ENCODE measurements at places on chromosomes 12 and 14. TPM values are rescaled to one million over a fixed set of nuclear protein-coding genes. Genes with fewer than 3 reads are reported as not detected.

GRCh38 chr14:34164162-34164864 lies 213.4 kb upstream of the EGLN3 start:
- no peak for DNase-seq

DNA sequence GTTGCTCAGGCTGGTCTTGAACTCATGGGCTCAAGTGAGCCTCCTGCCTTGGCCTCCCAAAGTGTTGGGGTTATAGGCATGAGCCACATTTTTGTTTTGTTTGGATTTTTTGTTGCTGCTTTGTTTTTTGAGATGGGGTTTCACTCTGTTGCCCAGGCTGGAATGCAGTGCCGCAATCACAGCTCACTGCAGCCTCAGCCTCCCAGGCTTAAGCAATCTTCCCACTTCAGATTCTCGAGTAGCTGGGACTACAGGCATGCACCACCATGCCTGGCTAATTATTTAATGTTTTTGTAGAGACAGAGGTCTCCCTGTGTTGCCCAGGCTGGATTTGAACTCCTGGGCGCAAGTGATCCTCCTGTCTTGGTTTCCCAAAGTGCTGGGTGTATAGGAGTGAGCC lies 5.7 kb upstream of the PLEK2 start:
- no peak for DNase-seq

DNA sequence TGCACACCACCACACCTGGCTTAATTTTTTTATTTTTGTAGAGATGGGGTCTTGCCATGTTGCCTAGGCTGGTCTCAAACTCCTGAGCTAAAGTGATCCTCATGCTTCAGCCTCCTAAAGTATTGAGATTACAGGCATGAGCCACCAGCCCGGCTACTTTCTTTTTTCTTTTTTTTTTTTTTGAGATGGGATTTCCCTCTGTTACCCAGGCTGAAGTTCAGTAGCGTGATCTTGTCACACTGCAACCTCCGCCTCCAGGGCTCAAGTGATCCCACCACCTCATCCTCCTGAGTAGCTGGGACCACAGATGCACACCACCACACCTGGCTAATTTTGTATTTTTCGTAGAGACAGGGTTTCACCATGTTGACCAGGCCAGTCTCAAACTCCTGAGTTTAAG lies 51.1 kb downstream of the LIMA1 start:
- no peak for DNase-seq

GRCh38 chr12:96213869-96214268 lies 19.7 kb downstream of the ELK3 start:
- DNase-seq: no peak

DNA sequence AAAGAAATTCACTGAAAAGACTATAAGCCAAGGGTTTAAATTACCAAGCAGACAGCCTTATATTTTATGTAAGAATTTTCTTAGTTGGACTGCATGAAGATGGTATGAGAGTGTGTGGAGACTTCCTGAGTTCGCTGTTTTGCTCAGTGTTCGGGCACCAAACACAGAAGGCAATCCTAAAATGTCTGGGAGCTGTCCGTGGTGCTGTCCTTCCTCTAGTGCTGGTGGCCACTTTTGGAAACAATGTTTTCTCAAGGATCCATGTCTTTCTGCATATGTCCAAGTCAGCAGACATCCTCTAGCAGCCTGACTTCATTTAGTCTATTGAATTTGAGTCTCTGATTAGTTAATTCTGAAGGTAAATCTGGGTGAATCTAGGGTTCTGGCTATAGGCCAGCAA lies 135.8 kb downstream of the SLC8A3 start:
- DNase-seq: peak; percentile 23

DNA sequence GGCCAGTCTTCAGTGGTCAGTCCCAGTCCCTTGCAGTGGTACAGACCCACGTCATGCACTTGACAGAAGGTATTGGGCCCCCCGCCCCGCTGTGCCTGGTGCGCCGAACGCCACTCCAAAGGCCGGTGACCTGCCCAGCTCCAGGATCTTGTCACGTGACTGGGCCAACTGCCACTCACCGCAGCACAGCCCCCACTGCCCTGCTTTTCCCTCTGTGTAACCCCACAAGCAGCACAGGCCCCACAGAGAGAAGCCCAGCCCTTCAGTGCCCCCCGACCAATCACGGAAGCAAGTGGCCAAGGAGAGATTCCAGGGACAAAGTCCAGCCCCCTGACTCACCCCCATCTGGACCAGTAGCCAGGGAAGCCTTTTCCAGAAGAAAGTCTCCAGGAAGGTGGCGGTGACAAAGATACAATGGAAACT lies 498 bp downstream of the GPR132 start:
- no peak for DNase-seq

Gene DEGS2
- 1.4 TPM for total RNA-seq

DNA sequence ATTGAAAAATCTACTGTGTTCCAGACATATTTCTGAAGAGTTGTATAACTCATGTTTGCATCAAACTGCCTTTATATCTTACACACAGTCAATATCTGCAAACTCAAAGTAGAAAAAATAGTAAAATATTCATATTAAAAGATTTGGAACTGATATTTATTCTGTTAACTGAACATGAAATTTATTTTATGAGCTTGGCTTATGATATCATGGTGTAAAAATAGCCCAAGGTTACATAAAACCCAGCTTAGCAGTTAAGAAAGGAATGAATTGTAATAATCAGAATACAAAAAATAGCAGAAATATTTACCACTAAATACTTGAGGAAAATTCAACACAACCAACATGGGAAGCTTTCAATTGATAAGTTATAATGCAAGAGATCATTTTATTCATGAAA lies 367.9 kb downstream of the FLRT2 start:
- DNase-seq: no peak

Gene CCDC177
- not detected for total RNA-seq

DNA sequence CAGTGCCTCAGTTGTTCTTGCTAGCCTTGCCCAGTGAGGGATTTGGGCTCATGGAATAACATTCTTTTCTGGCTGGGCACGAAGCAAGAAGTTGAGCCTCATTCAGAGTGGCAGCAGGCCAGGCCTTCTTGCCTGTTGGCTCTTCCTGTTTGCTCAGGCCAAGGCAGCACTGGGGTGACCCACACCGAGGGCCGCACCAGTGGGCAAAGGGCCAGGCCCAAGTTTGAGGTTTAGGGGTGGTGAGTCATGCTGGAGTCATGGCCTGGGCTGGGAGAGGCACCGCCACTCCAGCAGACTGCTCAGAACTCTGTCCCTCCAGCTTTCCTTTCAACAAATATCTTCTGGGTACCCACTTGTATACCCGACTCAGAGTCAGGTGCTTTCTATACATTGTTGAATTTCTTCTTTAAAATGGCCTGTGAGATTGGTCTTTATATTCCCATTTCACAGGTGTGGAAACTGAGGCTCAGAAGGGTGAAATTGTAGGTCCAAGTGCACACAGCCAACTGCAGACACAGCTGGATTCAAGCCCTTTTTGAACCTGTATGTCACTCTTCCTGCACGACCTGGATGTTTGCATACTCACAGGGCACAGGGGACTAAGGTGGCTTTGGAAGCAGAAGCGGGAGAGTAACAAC lies 279.4 kb downstream of the FOXN3 start:
- no peak for DNase-seq

- no peak for DNase-seq
Observed at GRCh38 chr12:115790526-115790925, 487.0 kb downstream of the MED13L start.

GRCh38 chr12:100794441-100795173 lies at the start of gene ANO4:
ANO4 (plus strand) TSS chr12:100794776; CDS start chr12:100901786, 107,010 bp downstream.
- DNase-seq: no peak

DNA sequence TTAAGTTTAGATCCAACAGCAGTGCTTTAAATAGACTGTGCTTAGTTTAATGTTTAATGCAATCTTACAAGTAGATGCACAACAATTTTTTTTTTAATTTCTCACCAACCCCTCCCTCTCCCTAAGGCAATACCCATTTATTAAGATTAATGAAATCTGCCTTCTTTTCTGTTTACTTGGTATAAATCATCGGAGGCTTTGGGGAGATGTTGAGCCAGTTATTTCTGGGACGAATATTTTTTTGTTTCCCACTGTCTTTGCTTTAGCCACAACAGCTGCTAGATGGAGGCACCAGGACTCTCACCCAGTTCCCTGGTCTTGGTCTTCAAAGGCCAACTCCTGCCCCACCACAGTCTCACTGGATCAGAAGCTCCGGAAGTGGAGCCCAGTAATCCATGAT lies 113.4 kb downstream of the PLXNC1 start:
- DNase-seq: no peak

- no peak for DNase-seq
Observed at GRCh38 chr14:86055512-86056075, 525.6 kb downstream of the FLRT2 start.

DNA sequence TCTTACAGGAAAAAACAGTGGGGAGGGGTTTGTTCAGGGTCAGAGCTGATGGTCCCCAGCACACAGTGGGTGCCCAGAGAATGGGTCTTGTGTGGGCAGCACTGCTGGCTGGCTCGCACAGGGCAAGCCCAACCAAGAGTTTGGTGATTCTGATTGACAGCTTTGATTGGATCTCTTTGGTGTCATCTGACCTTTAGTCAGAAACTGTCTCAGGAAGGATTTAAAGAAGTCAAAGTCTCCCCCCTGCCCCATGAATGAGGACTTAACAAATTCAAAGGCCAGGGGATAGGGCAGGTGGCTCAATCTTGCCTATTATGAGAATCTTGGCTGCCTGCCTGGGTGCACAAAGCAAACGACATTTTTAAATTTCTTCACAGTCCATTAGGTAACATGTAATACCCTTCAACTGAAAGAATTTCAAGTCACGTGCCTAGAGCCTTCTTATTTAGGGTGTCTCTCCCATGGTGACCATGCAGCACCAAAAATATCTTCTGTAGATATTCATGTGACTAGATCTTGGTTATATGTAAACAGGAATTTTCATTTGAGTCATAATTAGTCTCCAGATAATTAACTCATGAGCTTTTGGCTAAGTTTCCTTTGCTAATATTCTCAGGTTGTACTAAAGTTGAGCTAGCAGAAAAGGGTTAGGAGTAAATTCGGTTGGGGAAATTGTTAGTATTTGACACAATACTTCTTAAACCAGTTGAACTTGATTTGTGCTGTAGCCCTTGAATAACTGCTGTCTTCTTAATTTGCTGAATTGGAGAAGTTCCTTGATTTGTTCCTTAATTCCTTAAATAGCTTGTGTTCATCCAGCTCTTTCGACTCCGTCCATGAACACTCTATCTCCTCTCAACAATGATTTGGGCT lies 54.5 kb upstream of the HECTD1 start:
- DNase-seq: no peak

Gene NKX2-1
- not detected for total RNA-seq

DNA sequence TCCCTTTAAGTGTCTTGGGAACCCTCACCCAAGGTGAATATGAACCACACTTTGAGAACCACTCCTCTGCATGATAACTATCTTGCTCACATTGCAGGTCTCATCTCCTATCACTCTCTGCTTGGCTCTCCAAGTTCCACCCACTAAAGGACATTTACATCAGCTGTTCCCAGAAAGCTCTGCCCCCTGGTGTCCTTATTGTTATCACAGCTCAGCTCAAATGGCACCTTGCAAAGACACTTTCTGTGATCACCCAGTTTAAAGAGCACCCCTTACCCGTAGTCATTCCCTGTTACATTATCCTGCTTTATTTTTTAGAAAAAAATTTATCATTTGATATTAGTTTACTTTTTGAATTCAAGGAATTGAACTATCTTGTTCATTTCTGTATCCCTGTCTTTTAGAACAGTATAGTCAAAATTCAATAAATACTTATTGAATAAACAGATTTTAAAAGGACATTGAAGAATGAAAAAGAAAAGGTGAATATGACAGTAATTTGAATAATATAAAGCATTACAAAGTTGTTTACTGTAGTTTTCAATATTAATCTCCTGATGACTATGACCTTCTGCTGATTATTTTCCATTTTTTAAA lies 20.5 kb upstream of the GUCY2C start:
- DNase-seq: peak; percentile 36

- DNase-seq: peak; percentile 88
Observed at GRCh38 chr14:93115069-93115820, 480 bp downstream of the ITPK1 start.

DNA sequence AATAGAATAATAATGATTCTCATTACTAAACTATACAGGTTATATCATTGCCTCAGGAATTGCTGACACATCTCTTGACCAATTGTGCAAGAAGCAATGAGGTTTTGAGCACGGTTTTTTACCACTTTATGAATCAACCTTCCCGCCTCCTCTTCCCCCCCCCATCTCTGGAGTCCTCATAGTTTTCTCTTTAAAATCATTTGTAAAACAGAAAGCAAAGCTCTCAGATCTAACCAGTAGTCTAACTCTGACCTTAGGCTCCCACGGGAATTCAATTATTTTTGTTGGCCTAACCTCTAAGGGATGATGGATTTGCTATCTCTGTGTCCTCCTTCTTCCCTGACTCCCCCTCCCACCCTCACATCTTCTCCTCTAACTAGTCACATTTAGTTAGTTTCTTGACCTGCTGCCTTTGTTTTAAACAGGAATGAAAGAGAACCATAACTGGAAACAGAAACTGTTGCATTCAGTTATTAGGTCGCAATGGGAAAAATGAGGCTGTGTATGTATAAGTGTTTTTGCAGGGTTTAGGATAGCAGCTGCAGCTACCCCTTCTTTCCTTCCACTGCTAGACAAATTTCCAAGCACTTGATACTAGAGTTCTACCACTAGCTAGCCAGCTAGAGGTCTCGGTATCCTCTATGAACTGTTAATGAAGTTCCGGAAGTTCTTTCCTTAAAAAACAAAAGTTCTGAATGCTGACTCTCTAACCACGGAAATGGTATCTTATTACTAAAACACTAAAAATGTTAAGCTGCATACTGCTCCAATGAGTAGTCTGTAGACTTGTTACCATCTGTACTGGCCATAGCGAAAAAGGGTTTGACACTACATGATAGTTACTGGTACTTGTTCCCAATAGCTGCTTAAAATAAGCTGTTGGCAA lies 65.4 kb downstream of the TAOK3 start:
- peak; percentile 28 for DNase-seq

DNA sequence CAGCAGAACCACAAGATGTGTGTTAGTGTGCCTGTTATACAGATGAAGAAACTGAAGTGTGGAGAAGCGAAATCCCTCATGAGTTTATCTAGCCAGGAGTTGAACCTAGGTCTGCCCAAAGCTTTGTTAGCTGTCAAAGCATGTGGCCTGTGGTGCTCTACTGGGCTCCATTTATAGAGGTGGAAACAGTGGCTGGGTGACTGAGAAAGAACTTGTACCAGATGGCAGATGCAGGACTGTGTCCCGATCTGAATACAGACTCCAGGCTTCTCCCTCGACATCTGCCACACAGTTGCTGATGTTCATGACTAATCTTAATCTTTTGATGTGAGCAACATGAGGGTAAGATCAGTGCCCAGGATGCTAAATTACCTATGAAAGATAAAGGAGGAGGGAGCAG lies 89.1 kb downstream of the C12orf75 start:
- DNase-seq: no peak

Gene HNRNPC
- total RNA-seq: 1,048 TPM

GRCh38 chr12:54044425-54045103 lies 9.1 kb upstream of the HOXC4 start:
- no peak for DNase-seq

DNA sequence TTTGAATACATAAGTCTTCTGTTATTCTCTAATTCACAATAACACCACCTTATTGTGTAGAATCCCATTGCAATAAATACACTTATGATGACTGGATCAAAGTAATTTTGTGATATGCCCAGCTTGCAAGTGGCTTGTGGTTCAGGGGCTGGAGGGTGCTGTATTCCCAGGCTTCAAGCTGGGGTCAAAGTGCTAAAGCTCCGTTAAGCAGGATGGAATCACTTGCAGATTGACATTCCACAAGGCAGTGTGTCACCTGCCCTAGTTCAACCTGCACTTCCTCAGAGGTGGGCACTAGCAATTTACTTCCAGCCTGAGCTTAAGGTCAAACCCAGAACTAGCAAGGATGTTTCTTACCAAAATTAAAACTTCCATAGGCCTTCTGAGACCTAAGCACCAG lies 166.6 kb downstream of the SSPN start:
- DNase-seq: no peak
